Activated naive CD4-positive, alpha-beta T cell treated with Interleukin-2 at 50 U/mL for 16 hours (primary cell): ENCODE measurements at places on chromosomes 12 and 14.

- peak; percentile 42 for DNase-seq
Measured at GRCh38 chr12:118060301-118061010, 523 bp downstream of the WSB2 start.

DNA sequence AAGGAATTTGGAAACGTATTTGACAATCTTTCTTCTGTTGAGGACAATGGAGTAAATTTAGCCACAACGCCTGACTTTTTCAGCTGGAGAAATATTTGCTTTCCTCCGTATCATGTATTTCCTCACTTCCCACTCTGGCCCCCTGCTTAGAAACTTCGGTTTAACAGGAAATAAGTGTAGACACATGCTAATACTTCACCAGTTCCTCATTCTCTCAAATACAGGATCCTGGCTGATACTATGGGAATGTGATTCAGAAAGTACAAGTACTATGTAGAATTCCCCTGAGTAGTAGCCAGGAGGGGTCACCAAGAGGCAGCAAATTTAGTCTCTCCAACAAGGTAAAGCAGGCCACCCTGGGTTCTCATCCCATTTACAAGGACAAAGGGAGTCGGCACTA lies 58.0 kb downstream of the FAR2 start:
- no peak for DNase-seq

DNA sequence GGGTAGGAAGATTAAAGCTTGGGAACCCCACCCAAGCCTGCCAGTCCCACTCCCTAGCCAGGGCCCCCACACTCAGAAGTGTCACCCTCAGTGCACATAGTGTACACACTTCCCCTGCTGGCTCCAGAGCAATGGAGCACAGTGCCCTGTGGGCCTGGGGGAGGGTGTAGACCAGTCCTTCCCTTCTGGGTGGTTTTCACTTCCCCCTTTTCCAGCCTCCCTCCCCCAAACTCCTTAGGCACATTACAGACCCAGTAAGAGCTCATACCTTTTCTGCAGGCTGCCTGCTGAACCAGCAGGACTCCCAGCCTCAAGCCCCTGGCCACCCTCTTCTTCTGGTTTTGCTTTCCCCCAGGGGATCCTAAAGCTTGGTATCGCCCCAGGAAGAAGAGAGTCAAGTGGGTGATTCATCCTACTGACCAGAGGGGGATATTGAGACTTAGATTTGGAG lies at the start of gene ZNF385A:
Gene ZNF385A, minus strand, starts transcription at position 143 of the 451 bp plus-strand sequence. CDS start 219 bp downstream, outside the sequence.
- DNase-seq: no peak

GRCh38 chr12:101068402-101068801 lies 141.6 kb downstream of the SLC5A8 start:
- DNase-seq: no peak

DNA sequence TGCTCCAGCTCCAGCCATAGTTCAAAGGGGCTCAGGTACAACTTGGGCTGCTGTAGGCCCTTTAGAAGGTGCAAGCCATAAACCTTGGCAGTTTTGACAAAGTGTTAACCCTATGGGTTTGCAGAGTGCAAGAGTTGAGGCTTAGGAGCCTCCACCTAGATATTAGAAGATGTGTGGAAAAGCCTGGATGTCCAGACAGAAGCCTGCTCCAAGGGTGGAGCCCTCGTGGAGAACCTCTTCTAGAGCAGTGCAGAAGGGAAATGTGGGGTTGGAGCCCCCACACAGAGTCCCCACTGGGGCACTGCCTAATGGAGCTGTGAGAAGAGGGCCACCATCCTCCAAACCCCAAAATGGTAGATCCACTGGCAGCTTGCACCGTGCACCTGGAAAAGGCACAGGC lies 45.1 kb downstream of the RPS29 start:
- no peak for DNase-seq

- DNase-seq: no peak
Measured at GRCh38 chr14:87049950-87050349, 943.0 kb downstream of the GALC start.
